Right lobe of liver (tissue), 6 donors: ENCODE measurements at places on chromosomes 2 and 18. TPM values are rescaled to one million over a fixed set of nuclear protein-coding genes. Genes with fewer than 3 reads are reported as not detected.

MARCHF4 gene
- total RNA-seq: not detected

MROH2A gene
- 3.6 TPM for total RNA-seq

- no peaks in the 10 kb centered on the region for H3K27me3 ChIP-seq
- no peaks in the 10 kb centered on the region for H3K36me3 ChIP-seq
- no peak for DNase-seq
- no peaks in the 10 kb centered on the region for H3K4me1 ChIP-seq
- H3K27ac ChIP-seq: no peak overlapping the region
Measured at GRCh38 chr18:54149078-54149697, 75.3 kb downstream of the MBD2 start.

DNA sequence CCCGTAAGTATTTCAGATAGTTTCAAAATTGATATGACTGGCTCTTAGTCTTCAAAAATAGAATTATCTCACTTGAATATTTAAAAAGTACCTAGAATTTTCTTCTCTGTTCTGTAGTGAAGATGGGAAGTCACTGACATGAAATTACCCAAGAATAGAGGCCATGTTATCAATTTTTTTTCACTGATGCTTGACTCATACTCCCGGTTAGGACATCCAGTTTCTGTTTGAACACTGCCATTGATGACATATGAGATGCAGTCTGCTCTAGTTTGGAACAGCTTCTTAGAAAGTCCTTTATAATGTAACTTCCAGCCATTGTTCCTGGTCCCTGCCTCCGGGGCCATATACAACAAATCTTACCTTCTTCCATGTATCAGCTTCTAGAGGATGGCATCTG, 26.0 kb downstream of the MAP3K20 start:
- peak overlapping the region; percentile 73 for H3K27ac ChIP-seq
- H3K36me3 ChIP-seq: no peaks in the 10 kb centered on the region
- no peaks in the 10 kb centered on the region for H3K27me3 ChIP-seq
- peaks cover 7% of the 10 kb centered on the region for H3K4me1 ChIP-seq
- DNase-seq: no peak
- H3K4me3 ChIP-seq: no peak overlapping the region

DNA sequence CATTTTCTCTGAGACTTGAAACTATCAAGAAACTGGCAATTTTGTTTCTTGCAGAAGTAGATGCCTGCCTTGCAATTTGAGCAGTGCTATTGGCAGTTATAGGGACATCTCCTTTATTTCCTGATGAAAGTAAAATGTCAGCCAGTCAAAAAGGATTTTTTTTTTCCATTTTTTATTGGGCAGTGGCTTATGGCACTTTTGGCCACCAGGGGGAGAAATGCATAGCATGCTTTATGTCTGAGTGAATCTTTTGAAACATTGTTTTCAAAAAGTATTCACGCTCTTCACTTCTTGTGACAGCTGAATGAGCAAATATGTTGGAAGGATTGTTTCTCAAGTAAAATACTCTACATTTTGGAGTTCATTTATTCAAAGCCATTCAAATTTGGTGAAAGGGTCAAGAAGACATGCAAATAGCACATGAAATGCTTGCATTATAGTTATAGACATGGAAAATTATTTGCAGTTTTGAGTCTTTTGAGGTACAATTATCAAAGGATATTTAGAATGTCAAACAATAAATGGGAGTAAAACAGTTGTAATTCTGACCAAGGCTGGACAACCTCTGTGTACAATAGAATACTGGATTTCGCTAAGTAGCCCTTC, 491.0 kb downstream of the CDH2 start:
- no peaks in the 10 kb centered on the region for H3K27me3 ChIP-seq
- no peaks in the 10 kb centered on the region for H3K36me3 ChIP-seq
- H3K4me1 ChIP-seq: no peaks in the 10 kb centered on the region
- no peak for DNase-seq
- H3K27ac ChIP-seq: no peak overlapping the region

GRCh38 chr2:13414897-13415296, 698.2 kb downstream of the TRIB2 start:
- no peak overlapping the region for H3K4me3 ChIP-seq
- H3K4me1 ChIP-seq: no peaks in the 10 kb centered on the region
- H3K27me3 ChIP-seq: no peaks in the 10 kb centered on the region
- no peak overlapping the region for H3K27ac ChIP-seq
- DNase-seq: no peak
- H3K36me3 ChIP-seq: no peaks in the 10 kb centered on the region

- H3K27me3 ChIP-seq: no peaks in the 10 kb centered on the region
- no peaks in the 10 kb centered on the region for H3K4me1 ChIP-seq
- no peak overlapping the region for H3K27ac ChIP-seq
- H3K4me3 ChIP-seq: no peak overlapping the region
- H3K36me3 ChIP-seq: no peaks in the 10 kb centered on the region
Measured at GRCh38 chr2:23589220-23589647, 204.3 kb downstream of the KLHL29 start.

DNA sequence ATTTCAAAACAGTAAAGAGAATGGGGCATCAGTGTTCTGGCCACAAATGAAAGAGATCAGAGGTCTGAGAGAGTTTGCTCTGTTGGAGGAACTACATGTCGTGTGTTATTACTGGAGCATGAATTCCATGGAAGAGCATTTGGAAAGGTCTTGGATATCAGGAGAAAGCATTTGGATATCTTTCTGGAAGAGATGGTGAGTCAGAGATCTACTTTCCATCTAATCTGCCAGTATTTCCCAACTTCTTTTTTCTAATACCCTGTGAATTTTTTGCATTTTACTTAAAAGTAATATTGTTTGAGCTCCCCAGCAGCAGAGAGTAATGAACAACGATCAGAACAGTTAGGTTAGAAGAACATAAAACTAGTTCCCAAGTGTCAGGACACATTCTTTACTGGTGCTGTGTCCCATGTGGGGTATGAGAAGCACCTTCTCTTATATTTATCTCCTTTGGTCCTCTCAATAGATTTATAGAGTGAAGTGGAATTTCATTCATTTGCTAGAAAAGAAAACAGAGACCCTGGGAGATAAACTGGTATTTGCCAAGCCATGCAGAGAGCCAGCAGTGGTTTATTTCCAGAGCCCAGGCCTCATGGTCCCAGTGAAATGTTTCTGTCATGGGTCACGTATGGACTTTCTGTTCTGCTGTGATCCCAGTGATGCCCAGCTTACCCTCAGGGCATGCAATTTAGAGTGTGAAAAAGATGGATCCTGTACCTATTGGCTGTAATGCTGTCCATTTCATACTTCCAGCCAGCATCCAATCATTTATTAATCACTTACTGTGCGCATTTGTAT, 130.8 kb upstream of the NT5C1B start:
- DNase-seq: no peak
- no peak overlapping the region for H3K4me3 ChIP-seq
- no peaks in the 10 kb centered on the region for H3K4me1 ChIP-seq
- no peak overlapping the region for H3K27ac ChIP-seq

GRCh38 chr18:8754995-8755960, 49.9 kb downstream of the MTCL1 start:
- no peaks in the 10 kb centered on the region for H3K36me3 ChIP-seq
- no peak overlapping the region for H3K4me3 ChIP-seq

DNA sequence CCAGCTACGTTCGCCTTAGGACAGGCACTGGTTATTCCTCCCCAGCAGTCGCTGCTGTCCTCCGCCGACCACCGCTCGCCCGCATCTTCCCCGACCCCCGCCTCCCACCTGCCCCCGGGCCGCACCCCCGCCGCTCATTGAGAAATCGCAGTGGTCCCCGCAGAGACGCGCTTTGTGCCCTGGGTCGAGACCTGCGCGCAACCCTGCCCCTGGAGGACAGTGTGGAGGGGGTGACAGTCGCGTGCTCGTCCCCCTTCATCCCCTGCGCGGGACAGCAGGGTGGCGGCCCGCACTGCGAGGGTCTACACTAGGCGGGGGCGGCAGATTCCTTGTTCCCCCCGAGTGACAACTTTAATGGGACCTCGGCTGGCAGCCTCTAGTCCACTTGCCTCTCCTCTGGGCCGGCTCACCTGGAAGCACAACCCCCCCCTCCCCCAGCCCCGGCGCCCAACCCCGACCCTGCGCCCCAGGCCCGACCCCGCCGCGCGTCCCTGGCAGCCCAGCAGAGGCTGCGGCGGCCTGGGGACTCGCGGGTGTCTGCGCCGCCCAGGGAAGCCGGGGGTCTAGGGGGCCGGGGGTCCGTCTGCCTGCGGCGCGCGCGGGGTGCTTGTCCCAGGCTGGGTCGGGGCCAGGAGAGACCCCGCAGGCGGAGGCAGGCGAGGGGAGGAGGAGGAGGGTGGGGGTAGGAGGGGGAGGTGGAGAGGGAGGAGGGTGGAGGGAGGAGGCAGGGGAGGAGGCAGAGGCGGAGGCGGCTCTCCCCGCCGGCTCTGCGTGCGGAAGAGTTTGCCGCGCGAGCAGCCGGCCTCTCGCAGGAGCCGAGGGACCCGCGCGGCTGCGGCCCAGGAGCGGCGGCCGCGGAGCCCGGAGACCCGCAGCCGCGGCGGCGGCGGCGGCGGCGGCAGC, at the start of gene NPAS2:
Gene NPAS2, plus strand, starts transcription at position 770 of the 903 bp plus-strand sequence. CDS start 84,616 bp downstream, outside the sequence.
- no peaks in the 10 kb centered on the region for H3K36me3 ChIP-seq
- peak within 1 kb of the TSS; percentile 44 for H3K27ac ChIP-seq
- no peaks in the 10 kb centered on the region for H3K27me3 ChIP-seq
- H3K4me1 ChIP-seq: peaks cover 23% of the 10 kb centered on the region
- peak within 1 kb of the TSS; percentile 76 for H3K4me3 ChIP-seq

GRCh38 chr2:8684540-8684877, 2.7 kb downstream of the ID2 start:
- no peaks in the 10 kb centered on the region for H3K27me3 ChIP-seq
- no peaks in the 10 kb centered on the region for H3K36me3 ChIP-seq
- peaks cover 9% of the 10 kb centered on the region for H3K4me1 ChIP-seq
- H3K4me3 ChIP-seq: peak overlapping the region; percentile 56

GRCh38 chr18:74679679-74680076, 82.0 kb downstream of the ZNF407 start:
- no peak overlapping the region for H3K27ac ChIP-seq
- H3K4me1 ChIP-seq: no peaks in the 10 kb centered on the region
- no peaks in the 10 kb centered on the region for H3K36me3 ChIP-seq

- no peak for DNase-seq
- no peak overlapping the region for H3K27ac ChIP-seq
- no peaks in the 10 kb centered on the region for H3K27me3 ChIP-seq
- no peak overlapping the region for H3K4me3 ChIP-seq
- H3K4me1 ChIP-seq: no peaks in the 10 kb centered on the region
- H3K36me3 ChIP-seq: no peaks in the 10 kb centered on the region
Measured at GRCh38 chr2:447902-448665, 160.2 kb upstream of the ALKAL2 start.

GRCh38 chr2:8693157-8693821, 11.4 kb downstream of the ID2 start:
- H3K27me3 ChIP-seq: no peaks in the 10 kb centered on the region
- peak; percentile 70 for DNase-seq
